SJSA1 (cell line): ENCODE measurements at places on chromosomes 12 and 14.

DNA sequence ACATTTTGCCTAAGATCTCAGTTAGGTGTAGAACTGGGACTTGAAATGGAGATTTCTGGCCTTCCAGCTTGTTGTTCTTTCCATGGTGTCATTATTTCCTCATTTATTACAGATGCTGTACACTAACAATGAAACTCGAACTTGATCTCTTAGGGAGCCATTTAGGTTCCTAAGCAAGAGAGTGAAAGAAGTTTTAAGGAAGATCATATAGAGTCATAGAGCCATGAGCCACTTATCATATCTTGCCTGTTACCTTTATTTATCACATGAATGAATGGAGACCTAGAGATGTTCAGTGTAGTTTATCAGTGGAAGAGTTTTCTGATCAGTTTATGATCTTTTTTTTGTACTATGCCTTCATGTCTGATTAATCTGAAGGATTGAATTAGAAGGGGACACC lies 9.9 kb downstream of the HELB start:
- DNase-seq = no peak

DNA sequence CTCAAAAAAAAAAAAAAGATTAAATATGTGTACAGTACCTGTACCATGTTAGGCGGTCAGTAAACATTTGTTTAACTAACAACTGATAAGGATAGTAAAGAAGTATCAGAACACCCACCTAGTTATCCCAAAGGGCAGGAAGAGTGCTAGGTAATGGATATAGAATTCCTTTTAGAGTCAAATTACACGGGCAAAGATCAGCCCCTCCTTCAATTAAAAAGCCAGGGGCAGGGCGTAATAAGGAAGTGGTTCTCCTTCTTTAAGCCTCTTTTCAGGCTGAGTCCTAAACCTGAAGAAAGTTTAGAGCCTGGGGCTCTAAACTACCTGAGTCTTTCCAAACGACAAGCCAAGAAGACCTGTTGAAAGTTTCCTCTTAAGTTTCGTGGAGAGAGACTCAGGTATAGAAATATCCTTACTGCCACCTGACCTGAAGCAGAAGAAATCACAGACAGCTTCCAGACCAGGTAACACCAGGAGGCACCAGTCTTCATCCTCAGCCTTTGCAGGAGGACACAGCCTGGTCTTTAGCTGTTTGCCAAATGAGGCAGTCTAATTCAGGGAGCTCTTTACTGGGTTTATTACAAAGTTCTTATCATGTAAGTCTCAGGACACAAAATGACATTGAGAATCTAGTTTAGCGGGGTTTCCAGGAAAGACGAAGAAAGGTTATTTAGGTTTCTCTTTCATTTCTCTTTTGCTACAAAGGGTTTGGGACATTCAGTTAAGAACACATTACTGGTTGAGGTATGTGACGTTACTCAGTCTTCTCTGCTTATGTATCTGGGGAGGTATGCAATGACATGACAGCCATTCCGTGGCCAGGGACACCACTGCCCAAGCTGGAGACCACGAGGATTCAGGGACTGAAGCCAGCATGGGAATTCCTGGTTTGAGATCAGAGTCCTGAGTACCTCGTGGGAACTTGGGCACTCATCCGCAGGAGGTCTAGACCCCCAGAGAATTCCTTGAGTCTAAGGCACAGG lies at the start of gene BCL2L14:
Gene BCL2L14, plus strand, starts transcription at position 266 of the 983 bp plus-strand sequence. CDS start 8,367 bp downstream, outside the sequence.
- no peak for DNase-seq

DNA sequence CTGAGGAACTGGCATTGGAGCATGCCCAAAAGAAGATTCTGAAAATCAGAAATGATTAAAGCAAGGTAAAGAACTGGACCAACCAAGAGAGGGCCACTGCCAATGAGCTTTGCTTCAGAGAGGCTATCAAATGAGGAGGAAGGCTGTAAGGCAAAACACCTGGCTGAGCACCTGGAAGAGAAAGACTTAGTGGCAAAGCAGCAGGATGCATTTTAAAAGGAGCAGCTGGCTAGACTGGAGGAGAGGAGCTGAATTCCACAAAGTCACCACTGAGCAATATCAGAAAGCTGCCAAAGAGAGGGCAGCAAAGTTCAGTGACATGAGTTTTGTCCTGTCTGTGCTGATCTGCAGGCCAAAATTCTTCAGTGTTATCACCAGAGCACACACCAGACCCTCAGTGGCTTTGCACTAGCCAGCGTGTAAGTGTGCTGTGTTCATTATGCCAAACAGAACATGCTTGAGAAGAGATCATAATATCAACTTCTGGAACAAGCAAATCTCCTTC lies 338.7 kb downstream of the TRHDE start:
- no peak for DNase-seq

- no peak for DNase-seq
Observed at GRCh38 chr14:33707716-33708115, 243.2 kb downstream of the EGLN3 start.

GRCh38 chr14:90373887-90374286 lies 22.9 kb upstream of the CALM1 start:
- DNase-seq = no peak

- DNase-seq = no peak
Observed at GRCh38 chr12:106120519-106121105, 18.1 kb downstream of the NUAK1 start.

- no peak for DNase-seq
Observed at GRCh38 chr14:101175731-101176534, 272.4 kb upstream of the RTL1 start.

- peak; percentile 34 for DNase-seq
Observed at GRCh38 chr14:101716077-101716950, 45.2 kb upstream of the PPP2R5C start.

GRCh38 chr14:30620178-30620577 lies 1.9 kb upstream of the SCFD1 start:
- no peak for DNase-seq

DNA sequence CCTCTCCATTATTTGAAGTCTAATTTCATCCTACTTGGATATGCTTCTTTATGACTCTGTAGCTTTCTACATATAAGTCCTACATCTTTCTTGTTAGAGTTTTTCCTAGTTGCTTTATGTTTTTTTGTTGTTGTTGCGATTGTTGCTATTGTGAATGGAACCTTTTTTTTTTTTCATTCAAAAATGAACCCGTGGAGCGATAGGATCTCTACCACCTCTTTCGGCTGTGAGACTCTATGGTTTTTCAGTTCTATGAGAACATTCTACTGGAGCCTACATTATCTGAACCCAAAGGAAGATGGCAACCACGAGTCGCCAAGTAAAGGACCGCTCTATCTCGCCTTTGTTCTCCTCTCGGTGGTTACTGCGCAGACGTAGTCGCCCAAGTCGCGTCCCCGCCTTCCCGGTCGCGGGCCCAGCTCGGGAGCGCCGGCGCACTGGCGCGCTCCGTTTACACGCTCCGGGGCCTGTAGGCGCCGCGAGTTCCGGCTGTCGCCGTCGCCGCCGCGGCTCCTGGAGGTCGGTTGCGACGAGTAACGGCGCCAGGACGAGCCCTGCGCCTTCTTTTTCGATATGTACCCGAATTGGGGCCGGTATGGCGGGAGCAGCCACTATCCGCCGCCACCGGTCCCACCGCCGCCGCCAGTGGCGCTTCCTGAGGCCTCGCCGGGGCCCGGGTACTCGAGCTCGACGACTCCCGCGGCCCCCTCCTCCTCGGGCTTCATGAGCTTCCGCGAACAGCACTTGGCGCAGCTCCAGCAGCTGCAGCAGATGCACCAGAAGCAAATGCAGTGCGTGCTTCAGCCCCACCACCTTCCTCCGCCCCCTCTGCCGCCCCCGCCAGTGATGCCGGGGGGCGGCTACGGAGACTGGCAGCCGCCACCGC lies at the start of gene YLPM1:
Gene YLPM1, plus strand, starts transcription at position 400 of the 886 bp plus-strand sequence. Its CDS starts 174 bp downstream, at position 574.
- DNase-seq = peak; percentile 90

- DNase-seq = no peak
Observed at GRCh38 chr14:60807971-60808370, 73.4 kb downstream of the MNAT1 start.

DNA sequence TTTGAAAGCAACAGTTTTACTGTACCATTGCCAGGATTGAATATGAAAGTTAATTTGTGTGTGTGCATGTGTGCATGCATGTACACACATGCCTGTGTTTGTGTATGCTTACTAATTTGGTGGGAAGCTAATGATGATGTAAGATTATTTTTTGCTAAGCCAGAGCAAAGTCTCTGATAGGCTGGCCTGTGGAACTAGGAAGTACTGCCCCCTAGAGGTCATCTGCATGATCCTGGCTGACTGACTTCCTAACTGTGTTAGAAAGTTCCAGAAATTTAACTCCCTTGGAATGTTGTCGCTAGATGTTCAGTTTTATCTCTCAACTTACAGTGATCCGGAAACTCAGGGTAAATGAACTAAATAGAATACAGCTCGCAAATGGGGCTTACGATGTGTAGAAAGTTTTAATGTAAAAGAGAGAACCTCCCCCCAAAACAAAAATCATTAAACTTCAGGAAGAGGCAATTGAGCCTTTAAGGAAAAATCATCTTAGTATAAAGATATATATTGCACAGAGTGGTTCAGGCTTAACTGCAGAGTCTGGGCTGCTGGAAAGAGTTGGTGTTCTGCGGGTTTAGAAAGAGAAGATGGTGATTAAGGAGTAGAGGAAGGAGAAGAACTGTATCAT lies 34.3 kb upstream of the SLC38A1 start:
- DNase-seq = no peak

- DNase-seq = no peak
Observed at GRCh38 chr12:32768518-32768917, 12.8 kb upstream of the YARS2 start.

DNA sequence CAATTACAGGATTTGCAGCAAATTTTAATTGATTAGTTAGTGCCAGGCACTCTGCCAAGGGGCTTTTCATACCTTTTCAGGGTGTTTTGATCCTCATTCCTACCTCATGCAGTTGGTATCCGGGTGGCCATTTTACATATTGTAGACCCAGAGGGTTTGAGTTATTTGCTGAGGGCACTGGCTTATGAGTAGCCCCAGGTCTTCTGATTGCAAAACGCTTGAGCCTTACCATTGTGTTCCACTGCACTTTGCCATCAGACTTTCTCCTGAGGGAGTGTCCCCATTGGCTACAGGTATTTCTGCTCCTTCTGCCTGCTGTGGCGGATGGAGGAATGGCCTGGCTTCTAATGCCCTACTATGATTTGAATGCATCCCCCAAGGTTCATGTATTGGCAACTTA lies 257.8 kb upstream of the CRY1 start:
- no peak for DNase-seq

DNA sequence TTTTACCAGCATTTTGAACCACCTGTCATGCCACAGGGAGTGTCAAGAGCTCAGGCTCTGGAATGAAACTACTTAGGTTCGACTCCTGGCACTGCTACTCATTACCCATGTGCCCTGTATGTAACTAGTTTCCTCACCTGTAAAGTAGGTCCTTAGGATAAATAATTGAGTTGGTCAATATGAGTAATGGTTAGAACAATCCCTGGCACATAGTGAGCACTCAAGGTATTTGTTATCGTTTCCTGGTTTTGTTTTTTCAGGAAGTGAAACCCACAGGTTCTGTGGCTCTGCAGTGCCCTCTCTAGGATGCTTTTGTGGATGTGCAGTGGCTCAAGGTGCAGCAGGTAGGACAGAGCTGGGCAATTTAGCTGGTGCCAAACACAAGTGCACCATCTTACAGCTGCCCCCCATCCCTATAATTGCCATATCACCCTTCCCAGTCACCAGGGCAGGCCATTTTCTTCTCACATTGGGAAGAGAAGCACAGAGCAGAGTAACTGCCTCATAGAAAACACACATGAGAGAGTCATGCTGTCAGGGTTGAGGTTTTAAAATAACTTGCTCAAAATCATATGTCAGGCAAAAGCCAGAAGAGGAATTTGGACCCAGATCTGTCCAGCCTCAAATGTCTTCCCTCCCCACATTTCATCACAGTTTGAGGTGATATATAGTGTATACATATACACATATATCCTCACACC lies 297.5 kb downstream of the RPAP3 start:
- DNase-seq = no peak

- DNase-seq = peak; percentile 89
Observed at GRCh38 chr12:91057368-91058165, at the start of gene KERA. KERA (minus strand) TSS chr12:91058024; CDS start chr12:91056281, 1,743 bp downstream.

DNA sequence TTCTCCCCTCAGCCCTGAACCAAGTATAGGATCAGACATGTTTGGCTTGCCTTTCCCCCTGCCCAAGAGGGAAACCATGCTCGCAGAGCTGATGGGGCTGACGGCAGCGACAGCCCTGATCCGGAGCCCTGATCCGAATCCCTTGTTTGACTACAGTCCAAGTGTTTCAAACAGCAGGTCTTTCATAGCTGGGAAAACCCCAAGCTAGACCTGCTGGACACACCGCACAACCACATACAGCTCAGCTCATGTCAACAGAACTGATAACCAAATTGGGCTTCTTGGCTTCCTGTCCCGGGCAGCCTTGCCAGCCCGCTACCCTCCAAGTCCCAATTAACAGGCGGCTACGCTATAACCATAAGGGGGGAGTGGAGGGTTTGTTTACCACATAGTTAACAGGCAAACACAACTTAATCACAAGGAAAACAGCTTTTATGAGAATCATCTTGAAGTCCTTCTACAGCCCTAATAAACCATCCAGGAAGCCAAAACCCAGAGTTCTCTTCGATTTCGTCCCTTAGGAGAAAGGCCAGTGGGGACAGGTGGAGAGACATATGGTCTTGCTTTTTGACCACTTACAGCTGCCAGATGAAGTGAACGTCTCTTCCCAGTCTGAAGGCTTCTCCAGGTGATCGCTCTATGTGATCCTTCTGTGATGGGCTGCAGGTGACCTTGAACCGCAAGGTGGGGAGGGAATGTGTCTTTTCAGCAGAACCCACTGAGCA lies 64.5 kb upstream of the MANSC4 start:
- DNase-seq = no peak

GRCh38 chr12:48451372-48451771 lies 21.0 kb upstream of the ANP32D start:
- no peak for DNase-seq

GRCh38 chr12:77678621-77679020 lies 152.1 kb upstream of the NAV3 start:
- DNase-seq = no peak

GRCh38 chr14:53510281-53510912 lies 357.3 kb upstream of the DDHD1 start:
- DNase-seq = no peak

DNA sequence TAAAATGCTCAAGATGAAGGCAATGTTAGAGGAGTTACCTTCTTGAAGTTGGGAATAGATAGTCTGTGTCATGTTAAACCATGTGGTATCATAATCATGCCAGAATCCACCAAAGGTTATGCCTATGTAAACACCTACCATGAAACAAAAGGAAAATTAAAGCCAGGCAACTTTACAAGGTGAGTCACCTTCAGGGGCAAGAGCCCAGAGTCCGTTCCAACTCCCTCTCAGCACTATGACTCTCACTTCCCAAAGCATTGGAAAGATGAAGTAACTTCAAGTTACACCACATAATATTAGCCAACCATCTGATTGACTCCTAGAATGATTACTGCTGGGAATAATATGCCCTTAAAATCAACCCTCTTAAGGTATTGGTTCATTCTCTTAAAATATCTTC lies 38.5 kb downstream of the CATSPERB start:
- DNase-seq = no peak
